ENCODE measurements at places on chromosomes 11 and 22. TPM values are rescaled to one million over a fixed set of nuclear protein-coding genes. Genes with fewer than 3 reads are reported as not detected.

- DNase-seq = no peak
These were observed 660.5 kb downstream of the NTM start for GRCh38 chr11:132030896-132031295.

DNA sequence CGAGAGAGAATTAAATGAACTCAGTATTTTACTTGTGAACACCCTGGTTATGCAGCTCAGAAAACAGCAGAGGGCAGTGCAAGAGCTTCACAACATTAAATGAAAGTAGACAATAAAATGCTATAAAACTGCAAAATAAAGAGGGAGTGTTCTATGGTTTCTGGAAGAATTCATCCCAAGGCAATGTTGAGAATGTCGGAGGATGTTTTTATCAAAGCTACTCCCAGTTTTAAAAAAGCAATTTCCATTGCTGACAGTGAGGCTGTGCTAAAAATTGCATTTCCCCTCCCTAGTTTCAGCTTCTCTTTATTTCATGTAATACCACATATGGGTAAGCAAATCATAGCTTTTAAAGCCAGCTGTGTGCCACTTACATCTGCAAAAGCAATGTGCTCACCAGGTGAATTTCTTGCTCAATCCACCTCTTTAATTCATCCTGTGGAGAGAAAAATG, 296.8 kb downstream of the RAB38 start:
- DNase-seq = no peak

DNA sequence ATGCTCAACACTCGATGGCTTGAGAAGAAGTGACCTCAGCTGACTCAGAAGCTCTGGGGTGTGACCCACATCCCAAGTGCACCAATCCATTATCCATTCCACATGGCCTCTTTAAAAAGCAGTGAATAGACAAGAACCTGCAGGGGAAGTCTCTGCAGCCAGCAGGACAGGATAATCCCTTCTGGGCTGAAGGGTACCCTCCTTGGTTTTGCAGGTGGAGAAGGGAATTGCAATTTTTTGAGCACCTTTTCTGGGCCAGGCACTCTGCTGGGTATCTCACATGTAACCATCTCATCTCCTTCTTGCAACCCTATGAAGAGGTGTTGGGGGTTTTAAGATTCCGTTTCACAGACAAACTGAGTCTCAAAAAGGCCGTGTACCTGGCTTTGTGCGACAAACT, 76.6 kb downstream of the MYO18B start:
- no peak for DNase-seq

DNA sequence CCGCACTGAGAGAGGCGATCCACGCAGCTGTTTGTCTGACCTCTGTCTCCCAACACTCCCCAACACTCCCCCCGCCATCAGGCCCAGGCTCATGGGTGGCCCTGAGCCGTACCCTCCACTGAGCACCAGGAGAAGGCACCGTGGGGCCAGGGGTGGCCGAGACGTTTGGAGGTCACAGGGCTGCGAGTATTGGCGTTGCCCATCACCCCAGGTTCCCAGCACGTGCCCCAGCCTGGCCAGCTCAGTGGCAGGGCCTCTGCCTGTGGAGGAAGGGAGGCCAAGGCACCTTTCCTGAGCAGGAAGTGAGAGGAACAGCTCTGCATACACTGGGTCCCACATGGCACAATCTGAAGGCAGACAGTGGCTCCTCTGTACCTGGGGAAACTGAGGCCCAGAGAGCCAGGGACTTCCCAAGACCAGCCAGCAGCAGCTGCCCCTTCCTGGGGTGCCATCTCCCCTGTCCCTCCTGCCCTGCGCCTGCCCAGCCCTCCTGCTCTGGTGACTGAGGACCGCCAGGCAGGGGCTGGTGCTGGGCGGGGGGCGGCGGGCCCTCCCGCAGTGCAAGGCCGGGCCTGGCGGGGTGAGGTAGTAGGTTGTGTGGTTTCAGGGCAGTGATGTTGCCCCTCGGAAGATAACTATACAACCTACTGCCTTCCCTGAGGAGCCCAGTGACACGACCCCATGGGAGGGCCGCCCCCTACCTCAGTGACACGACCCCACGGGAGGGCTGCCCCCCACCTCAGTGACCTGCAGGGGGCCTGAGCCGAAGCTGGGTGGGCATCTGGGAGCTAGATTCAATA, 37.0 kb upstream of the PPARA start:
- no peak for DNase-seq

GRCh38 chr11:17612221-17613188, 65.4 kb downstream of the OTOG start:
- no peak for DNase-seq

DNA sequence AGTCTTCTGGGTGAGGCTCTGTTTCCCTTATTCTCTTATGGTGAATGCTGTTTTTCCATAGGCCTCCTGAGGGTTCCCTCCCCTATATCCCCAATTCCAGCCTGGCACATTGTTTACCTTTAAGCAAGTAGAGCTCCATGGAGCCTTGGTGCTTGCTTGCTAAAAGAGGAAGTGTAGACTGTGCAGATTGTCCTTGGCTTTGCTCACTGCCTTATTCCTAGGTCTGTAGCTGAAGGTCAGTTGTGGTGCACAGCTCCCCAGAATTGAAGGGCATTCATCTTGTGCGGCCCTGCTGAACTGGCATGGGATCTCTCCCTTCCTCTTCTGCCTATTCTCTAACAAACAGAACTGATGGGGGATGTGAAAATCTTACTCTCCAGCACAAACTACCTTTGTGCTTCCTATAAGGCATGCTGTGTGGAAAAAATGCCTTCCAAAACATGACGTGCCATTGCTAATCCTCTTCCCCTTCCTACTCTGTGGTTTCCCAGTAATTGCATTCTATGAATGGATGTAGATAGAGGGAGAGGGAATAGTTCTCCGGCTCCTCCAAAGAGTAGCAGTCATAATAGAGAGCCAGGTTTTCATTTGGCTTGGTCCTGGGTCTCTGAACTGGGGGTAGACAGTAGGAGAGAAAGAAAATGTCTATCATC, 34.2 kb upstream of the PLET1 start:
- no peak for DNase-seq

Gene RBFOX2
- 102 TPM for total RNA-seq

DNA sequence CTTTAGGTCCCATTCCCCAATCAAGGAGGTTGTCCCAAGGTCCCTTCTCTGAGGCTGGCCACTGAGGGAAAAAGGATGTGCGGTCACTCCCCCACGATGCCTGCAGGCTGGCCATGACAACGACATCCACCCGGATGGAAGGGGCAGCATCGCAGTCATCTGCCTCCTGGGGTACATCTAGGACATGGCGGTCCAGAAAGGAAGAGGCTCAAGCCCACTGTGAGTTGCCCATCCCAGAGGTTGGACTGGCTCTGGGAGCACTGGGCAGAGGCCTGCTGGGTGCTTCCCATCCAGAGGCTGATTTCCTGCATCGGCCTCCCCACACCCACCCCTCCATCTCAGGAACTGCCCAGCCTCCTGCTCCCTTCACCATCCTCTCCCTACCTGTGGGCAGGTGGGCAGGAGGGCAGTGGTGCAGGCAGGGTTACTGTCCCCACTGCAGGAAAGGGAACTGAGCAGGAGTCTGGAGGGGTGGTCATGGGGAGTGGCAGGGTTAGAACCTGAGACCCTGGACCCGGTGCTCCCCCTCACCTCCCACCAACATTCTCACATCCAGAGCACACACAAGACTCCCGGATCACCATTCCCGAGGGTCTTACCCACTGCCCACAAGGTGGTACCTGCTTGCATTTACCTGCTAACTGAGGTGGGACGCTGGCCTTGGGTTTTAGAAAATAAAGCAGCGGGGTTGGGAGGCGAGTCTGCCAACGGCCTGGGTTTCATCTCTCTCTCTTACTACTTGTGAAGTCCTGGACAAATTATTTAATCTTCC, 4.4 kb downstream of the RCE1 start:
- DNase-seq = no peak

DNA sequence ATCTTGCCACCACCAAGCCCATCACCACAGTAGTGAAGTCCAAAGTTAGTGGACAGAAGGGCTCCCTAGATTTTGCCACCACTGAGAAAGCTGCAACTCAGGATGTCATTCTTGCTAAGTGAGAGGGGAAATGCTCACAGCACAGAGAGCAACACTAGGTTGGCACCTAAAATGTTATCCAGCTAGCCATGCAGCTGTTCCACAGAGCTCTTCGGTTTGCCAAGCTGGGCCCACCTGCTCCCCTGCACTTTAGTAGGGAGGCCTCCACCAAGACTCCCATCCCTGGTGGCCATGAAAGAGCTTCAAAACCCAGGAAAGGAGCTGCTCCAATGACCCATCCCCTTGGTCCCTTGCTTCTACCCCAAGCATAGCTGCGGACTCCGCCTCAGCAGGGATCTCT, 63.8 kb downstream of the TRIM29 start:
- DNase-seq = no peak

- no peak for DNase-seq
These were observed 96.3 kb downstream of the PAX6 start for GRCh38 chr11:31714840-31715239.

DNA sequence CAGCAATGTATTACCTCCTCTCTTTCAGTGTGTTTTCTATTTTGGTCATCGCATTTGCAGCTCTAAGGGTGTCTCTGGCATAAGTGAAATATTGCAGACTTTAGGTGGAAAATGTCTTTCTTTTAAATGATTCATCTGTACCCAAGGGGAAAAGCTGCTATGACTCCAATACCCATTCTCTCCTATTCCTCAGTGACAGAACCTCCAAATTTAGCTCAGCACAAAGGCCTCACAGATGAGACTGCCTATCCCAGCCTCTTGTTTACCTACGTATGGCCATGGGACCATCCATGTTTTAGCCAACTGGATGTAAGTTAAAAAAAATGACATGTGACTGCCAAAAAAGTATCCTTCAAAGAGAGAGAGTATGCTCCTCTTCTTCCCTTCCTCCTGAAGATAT, 7.9 kb downstream of the MTMR2 start:
- no peak for DNase-seq

Gene HEPHL1
- total RNA-seq = 0.13 TPM

DNA sequence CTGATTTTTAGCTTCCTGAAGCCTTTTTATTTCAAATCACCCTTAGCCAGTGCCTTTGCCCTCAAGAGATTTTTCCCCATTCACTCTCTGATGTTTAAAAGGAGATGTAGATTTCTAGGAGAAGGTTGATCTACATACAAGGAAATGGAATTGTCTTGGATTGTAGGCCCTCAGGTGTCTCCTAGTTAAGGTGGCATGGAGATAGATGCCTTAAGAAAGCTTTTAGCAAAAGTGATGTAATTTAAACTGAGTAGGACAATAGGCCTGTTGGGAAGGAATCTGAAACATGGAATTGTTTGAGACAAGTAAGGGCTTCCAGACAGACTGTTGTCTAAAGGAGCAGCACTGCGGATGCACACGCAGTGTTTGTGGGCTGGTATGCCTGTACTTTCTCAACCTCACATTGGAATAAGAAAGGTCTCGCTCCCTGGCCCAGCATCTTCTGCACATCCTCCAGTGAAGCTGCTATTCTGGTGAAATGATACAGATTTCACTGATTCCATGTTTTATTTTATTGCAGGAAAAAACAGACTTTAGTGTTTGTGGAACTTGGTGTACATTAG, 69.8 kb upstream of the SLC25A18 start:
- DNase-seq = no peak

Gene OR4S1
- total RNA-seq = not detected
